Karpas-422 (cell line): ENCODE measurements at places on chromosomes 4 and X. TPM values are rescaled to one million over a fixed set of nuclear protein-coding genes. Genes with fewer than 3 reads are reported as not detected.

The FMR1NB gene
- total RNA-seq = not detected in 2 replicates

The GCNA gene
- total RNA-seq = 5.4 and 6.2 TPM in 2 replicates

- H3K27ac ChIP-seq = no peak overlapping the region
- no peak overlapping the region for H3K4me3 ChIP-seq
- H3K27me3 ChIP-seq = no peaks in the 10 kb centered on the region
- no peaks in the 10 kb centered on the region for H3K36me3 ChIP-seq
- no peaks in the 10 kb centered on the region for H3K4me1 ChIP-seq
- no peak for DNase-seq
Observed at GRCh38 chr4:144647590-144647989, 1.6 kb downstream of the HHIP start.

GRCh38 chr4:140790765-140791164, 34.6 kb upstream of the TBC1D9 start:
- H3K36me3 ChIP-seq = no peaks in the 10 kb centered on the region
- no peaks in the 10 kb centered on the region for H3K27me3 ChIP-seq
- H3K4me3 ChIP-seq = peak overlapping the region; percentile 4; the same call in 1 of the 2 replicates
- DNase-seq = peak; percentile 90

The MAGEA3 gene
- total RNA-seq = not detected in 2 replicates

- no peak overlapping the region for H3K27ac ChIP-seq
- H3K36me3 ChIP-seq = no peaks in the 10 kb centered on the region
- no peak for DNase-seq
- H3K4me3 ChIP-seq = no peak overlapping the region
Observed at GRCh38 chr4:83546786-83547185, 10.9 kb downstream of the GPAT3 start.

DNA sequence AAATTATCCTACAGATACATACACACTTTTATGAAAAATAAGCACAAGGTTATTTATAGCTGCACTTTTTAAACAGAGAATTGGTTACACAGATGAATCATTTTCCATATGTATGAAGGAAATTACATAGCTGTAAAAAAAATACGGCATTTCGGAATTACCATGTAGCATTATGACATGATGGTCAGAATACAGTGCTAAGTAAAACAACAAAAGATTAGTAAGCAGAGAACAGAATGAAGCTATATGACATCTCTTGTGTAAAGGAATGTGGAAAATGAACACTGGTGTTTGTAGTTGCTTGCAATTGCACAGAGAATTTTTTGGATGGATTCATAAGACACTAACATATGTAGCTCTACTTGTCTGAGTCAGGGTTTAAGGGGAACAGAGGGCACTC, 1222.0 kb upstream of the PRKX start:
- DNase-seq = no peak
- no peak overlapping the region for H3K4me3 ChIP-seq
- H3K27ac ChIP-seq = no peak overlapping the region
- no peaks in the 10 kb centered on the region for H3K36me3 ChIP-seq
- no peaks in the 10 kb centered on the region for H3K4me1 ChIP-seq
- H3K27me3 ChIP-seq = no peaks in the 10 kb centered on the region

DNA sequence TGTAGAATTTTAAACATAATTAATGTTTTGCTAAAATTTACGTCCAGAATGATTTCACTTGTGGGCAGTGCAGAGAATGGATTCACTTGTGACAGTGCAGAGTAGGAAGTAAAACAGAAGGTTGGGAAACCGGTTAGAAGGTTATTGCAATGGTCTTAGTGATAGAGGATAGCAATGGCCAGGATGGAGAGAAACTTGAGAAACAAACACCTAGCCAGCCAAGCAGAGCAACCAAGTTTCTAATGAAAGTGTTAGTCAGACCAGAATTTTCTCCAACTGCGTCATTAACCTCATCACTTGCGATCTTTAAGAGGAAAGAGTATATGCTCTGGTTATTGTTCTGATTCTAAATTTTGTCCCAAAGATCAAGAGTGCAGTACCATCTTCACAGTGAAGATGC, 50.0 kb upstream of the TBC1D9 start:
- H3K4me3 ChIP-seq = no peak overlapping the region
- peaks cover 16% of the 10 kb centered on the region for H3K4me1 ChIP-seq
- no peaks in the 10 kb centered on the region for H3K27me3 ChIP-seq
- no peak for DNase-seq
- no peaks in the 10 kb centered on the region for H3K36me3 ChIP-seq
- no peak overlapping the region for H3K27ac ChIP-seq

DNA sequence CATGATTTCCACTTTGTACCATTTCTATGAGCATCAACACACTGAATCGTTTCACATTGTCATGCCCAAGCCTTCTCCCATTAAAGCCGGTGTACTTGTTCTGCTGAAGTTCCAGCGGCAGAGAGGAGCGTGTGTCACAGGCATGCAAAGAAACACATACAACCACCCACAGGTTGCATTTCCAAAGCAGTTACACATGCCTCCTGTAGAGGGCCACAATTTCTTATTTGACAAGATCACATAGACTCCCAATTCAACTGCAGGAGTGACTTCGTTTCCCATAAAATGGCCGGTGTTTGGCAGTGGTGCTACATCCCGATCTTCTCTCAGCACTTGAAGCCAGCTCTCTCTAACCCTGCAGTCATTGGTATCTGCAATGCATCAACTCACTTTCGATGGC, 992.6 kb downstream of the NLGN4X start:
- H3K36me3 ChIP-seq = no peaks in the 10 kb centered on the region
- H3K27me3 ChIP-seq = no peaks in the 10 kb centered on the region
- peak; percentile 59 for DNase-seq
- H3K4me3 ChIP-seq = no peak overlapping the region
- H3K27ac ChIP-seq = no peak overlapping the region
